Activated naive CD4-positive, alpha-beta T cell treated with Interleukin-2 at 50 U/mL for 16 hours (primary cell): ENCODE measurements at places on chromosomes 12 and 14.

DNA sequence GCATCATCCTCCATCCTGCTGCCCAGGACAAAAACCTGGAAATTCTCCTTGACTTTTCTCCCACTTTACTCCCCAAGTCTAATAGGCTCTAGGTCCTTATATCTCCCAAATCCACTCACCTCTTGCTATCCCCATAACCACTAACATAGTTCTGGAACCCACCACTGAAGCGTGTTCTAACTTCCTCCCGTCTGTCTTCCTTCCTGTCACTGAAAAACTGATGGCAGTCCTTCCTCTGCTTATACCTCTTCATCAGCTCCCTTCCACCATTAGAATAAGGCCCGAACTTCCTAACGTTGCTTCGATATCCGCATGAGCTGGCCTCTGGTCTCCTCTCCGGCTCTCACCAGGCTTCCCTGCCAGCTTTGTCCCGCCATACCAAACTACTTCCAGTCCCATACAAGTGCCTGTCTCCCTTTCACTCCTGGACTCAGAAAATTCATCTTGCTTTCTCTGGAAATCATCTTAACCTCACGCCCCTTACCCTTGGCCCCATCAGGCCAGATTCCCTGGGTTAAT is 63.0 kb upstream of the BCL2L14 start:
- DNase-seq = no peak

GRCh38 chr14:26595926-26596542 is 1.8 kb downstream of the NOVA1 start:
- DNase-seq = no peak

GRCh38 chr12:65232476-65233077 is 45.9 kb upstream of the MSRB3 start:
- no peak for DNase-seq

DNA sequence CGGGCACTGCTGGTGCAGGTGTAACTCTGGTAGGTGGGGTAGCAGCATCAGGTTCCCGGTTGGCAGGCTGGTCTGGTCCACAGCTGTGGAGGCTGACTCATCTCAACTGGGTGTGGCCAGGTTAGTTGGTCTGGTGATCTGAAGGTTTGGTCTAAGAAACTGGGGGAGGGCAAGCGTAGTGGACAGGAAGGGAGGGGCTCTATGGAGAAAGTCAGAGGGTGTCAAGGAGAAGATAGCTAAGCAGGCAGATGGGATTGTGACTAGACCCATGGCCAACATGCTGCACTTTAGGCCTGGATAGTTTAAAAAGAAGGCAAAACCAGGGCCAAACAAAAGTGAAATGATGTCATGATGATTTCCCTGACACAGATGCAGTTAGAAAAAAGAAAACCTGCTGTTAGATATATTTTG is 7.9 kb downstream of the TRIM9 start:
- no peak for DNase-seq

GRCh38 chr12:57735198-57735855 is 3.2 kb downstream of the AGAP2 start:
- no peak for DNase-seq

DNA sequence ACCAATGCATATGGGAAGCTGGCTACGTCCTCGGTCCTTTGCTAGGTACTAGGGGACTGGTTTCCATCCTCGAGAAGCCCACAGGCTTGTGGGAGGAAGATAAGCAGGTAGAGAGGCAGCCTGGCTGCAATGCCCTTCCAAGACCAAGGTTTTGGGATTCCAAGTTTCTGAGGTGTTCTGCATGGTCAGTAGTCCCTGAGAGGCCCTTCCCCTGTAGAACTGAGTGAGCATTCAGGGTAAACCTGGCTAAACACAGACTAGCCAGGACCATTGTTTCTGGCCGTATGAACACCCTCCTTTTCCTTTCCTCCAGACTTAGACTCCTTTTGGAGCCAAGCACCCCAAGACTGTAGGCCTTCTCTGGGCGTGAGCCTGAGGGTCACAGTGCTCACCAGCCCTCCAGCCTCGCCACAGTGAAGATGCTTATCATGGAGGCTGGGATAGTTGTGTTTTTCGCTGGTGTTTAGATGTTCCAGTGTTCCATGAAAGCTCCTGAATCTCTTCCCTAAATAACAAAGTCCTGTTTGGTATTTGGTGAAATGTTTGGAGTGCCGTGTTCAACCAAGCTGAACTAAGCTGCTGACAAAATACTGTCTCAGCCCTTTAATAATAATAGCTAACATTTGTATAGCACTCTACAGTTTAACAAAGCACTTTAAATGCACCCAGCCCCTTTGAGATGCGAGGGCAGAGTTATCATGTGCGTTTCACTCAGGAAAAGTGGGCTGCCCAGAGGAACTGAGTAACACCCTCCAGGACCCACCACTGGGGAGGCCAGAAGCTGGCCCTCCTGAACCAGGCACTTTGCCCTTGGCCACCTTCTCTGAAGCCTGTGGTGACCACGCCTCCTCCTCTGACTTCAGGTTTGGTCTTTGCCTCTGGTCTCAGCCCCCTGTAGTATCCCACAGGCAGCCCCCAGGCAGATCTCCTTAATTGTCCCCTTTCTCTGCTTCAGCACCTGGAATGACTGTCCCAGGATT is 284.5 kb downstream of the CACNA1C start:
- no peak for DNase-seq

DNA sequence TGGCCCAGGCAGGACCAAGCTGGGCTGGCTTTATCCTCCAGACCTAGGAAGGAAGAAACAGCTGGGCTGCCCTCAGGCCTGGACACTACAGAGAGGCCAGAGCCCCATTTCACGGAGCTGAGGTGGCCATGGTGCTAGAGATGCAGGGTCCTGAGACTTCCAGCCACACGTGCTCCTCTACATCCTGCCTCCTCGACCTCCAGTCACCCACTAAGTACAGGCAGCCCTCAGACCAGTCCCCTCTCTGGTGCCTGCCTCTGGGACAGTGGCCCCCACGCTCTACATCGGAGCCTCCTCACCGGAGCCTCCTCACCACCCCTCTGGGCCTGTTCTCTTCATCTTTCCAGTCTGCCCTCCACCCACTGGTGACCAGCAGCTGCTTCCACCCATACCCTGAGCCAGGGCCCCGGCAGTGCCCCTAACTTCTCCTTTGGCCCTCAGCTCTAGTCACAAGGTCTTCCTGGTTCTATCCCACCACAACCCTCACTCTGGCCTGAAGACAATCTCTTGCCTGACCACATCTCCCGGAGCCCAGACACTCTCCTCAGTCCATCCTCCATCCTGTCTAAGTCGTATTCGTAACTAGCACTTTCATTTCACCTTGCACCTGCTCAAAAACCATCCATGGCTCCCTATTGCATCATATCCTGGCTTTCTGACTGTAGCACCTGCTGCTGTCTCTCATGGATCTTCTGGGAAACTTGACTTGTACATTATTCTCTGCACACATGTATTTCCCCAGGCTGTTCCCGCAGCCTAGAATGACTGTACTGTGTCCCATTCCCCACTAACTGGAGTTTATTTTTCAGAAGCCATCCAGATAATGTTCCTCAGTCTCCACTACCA is 43.9 kb downstream of the DIO3 start:
- DNase-seq = no peak

- peak; percentile 48 for DNase-seq
These were observed 2.7 kb upstream of the CDKN1B start for GRCh38 chr12:12714276-12715021.

- DNase-seq = peak; percentile 29
These were observed 777 bp downstream of the ARF3 start for GRCh38 chr12:48956279-48957140.

DNA sequence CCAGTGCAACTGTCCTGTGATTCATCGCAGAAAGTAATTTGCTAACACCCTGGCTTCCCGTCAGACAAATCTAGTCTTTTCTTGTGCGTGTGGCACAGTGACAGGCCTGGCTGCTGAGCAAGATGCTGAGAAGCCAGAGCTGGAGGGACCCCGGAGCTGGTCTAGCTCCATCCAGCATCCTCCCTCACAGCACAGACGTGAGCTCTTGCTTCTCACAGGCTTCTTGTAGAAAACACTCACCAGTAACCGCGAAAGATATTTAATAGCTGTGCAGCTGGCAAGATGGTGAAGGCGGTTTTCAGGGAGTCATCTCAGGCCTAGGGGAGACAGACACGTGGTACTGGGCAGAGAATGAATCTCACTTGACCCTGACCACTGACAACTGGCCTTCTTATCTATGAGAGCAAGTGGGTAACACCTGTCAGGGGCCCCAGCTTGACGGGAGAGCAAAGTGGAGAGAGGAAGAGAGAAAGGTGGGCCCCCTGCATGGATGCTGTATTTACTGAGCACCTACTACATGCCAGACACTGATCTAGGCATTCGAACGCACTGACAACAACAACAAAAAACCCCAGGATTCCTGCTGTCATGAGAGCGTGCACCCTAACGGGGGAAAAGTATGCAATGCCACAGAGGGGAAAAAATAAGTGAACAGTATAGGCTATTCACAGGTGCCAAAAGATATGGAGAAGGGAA is 63.3 kb downstream of the CCDC88C start:
- DNase-seq = no peak

DNA sequence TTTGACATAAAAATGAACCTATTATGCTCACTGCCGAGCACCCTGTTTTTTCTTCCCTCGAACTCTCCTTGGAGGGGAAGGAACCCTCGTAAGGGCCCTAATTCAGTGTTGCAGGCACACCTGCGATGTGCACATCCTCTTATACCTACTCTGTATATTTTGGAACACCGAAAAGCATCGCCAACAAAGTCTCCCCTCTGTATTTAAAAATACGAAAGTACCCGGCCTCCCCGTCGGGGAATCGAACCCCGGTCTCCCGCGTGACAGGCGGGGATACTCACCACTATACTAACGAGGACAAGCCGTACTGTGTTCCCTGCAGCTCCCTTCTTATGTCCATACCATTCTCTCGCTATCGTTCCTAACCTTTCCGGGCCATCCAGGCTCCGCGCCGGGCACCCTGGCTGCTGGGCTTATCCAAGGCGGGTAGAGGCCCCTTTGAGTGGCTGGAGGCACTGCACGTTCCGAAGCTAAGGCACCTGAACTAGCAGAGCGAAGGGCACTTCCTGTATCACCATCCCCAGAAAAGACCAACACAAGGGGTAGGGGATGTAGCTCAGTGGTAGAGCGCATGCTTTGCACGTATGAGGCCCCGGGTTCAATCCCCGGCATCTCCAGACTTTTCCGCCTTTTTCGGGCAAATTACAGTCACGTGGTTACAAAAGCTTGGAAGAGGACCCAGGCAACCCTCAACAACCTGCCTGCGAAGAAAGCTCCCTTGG is 25.1 kb upstream of the UBC start:
- DNase-seq = peak; percentile 88

DNA sequence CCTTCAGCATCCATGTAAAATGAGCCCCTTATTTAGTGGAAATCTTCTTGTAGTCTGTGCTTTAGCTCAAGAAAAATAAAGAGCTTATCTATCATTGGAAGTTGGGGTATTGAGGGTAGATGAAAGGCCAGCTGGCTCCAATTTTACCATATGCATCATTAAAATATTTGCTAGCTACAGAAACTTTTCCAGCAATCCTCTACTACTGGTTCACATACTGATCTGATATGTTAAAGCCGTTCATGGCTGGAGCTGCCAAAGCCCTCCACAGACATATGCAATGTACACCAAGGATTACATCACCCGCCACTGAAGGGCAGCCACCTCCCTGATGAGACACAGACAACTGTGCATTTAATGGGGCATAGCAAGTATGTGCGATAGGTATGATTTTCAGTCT is 1205.3 kb downstream of the GALC start:
- no peak for DNase-seq

GRCh38 chr14:103329401-103330347 is 4.4 kb upstream of the EIF5 start:
- no peak for DNase-seq

DNA sequence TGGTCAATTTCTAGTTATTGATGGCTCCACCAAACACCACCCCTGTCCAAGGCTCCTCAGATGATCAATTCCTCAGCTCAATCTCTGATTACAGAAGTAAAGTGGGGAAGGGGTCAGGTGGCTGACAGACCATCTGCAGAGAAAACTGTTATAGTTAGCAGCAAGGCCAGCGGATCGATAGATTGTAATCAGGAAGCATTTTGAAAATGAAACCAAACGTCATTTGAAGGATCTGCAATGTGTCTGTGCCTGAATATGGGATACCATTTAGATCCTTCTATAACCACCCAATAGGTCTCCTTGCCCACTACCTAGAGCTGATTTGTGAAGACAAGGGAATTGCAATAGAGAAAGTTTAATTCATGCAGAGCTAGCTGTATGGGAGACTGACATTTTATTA is 11.6 kb downstream of the HCAR2 start:
- no peak for DNase-seq

- no peak for DNase-seq
These were observed 251.6 kb downstream of the TRHDE start for GRCh38 chr12:72523754-72524153.

GRCh38 chr12:89833337-89834252 is 125.0 kb upstream of the ATP2B1 start:
- no peak for DNase-seq

- DNase-seq = no peak
These were observed 791.5 kb upstream of the MGAT4C start for GRCh38 chr12:87047691-87048090.

DNA sequence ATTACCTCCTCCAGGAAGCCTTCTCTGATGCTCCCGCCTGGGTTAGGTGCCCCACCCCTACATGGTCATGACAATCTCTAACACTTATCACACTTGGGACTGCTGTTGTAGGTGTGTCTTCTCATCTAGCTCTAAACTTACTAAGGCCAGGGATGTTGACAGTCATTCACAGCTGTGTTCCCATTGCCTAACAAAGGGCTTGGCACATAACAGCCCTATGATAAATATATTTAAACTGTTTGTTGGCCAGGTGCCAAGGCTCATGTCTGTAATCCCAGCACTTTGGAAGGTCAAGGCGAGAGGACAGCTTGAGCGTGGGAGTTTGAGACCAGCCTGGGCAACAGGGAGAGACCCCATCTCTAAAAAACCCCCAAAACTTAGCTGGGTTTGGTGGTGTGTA is 98.8 kb upstream of the RGS6 start:
- no peak for DNase-seq

GRCh38 chr12:123931686-123932321 is 40.8 kb downstream of the CCDC92 start:
- peak; percentile 20 for DNase-seq

- no peak for DNase-seq
These were observed 4.4 kb upstream of the CEBPE start for GRCh38 chr14:23123419-23123818.

GRCh38 chr12:52264435-52264825 is 10.0 kb upstream of the KRT86 start:
- no peak for DNase-seq
